ENCODE measurements at places on chromosomes 1 and 21. TPM values are rescaled to one million over a fixed set of nuclear protein-coding genes. Genes with fewer than 3 reads are reported as not detected.

The MAGI3 gene
- total RNA-seq: 38.2 TPM

The METTL18 gene
- 6.4 TPM for total RNA-seq

The DIP2A gene
- 40.4 TPM for total RNA-seq

DNA sequence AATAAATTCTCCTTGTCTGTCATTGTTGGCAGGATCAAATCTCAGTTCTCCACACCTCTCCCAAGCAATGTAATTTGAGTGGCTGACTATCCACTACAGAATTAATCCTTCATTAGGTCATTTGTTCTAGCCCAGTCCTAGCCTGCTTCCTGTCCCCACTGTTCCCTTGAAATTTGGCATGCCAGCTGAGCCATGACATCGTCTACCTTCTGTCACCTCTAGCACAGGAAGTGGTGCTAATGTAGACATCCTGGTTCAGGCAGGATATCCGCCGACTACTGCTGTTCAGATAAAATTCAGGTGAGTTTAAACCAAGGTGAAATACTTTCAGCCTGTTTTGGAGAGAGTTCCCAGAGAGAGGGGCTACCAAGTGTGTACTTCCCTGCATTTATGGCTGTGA lies 5.9 kb downstream of the CHRM3 start:
- no peaks in the 10 kb centered on the region for H3K36me3 ChIP-seq
- no peaks in the 10 kb centered on the region for H3K4me1 ChIP-seq
- H3K4me3 ChIP-seq: no peak overlapping the region

Measured in colonic mucosa (tissue), 4 donors.